Ecto neural progenitor cell (in vitro differentiated cells): ENCODE measurements at places on chromosomes 12 and 14.

GRCh38 chr12:28974166-28974565 is 174.9 kb upstream of the FAR2 start:
- no peak for DNase-seq

DNA sequence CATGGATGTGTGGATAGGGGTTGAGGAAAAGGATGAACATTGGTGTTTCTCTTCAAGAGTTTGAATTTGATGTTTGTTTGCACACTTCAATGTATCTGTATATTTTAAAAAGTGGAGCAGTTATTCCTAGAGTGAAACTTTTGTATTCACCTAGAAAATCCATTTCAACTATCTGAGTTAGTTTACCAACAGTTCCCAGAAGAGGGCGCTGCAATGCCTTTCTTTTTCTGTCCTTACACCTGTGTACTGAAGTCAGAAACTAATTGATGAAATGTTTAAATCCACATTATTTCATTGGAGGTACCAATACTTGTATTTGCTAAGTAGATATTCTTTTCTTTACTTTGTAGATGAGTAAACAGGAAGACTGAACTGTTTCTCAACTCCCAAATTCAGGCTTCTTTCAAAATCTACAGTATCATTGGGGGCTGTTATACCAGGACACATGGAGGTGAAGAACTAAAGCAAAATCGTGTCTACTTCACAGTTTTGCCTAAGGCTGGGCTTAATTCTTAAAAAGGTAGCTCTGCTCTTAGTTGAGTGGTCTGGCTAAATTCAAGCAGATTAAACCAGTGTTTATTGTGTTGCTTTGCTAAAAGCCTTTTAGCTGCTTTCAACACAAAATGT is 26.6 kb upstream of the KLRB1 start:
- DNase-seq: no peak

DNA sequence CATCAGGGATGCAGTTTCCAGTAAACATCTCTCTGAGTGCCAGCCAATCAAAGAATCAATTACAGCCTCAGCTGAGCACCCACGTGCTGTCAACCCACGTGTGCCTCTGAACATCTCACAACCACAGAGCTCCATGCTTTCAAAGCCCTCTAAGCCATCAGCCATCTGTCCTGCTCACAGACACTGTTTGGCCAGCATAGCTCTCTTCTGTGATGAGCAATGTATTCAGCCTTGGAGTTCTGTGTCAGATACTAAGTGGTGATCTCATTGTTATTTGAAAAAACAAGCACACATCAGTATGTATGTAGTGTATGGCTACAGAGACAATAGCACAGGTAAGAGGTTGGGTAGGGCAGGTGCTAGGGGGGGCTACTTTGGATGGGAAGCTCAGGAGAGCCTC is 94.3 kb downstream of the RGS6 start:
- DNase-seq: no peak

- no peak for DNase-seq
Observed at GRCh38 chr12:128426511-128426910, 159.5 kb downstream of the TMEM132C start.

- DNase-seq: no peak
Observed at GRCh38 chr14:65250162-65250495, 147.8 kb upstream of the MAX start.
